ENCODE measurements at places on chromosomes 16 and 17.

- DNase-seq = no peak
Measured at GRCh38 chr17:20097330-20097729, 88.2 kb downstream of the SPECC1 start.

DNA sequence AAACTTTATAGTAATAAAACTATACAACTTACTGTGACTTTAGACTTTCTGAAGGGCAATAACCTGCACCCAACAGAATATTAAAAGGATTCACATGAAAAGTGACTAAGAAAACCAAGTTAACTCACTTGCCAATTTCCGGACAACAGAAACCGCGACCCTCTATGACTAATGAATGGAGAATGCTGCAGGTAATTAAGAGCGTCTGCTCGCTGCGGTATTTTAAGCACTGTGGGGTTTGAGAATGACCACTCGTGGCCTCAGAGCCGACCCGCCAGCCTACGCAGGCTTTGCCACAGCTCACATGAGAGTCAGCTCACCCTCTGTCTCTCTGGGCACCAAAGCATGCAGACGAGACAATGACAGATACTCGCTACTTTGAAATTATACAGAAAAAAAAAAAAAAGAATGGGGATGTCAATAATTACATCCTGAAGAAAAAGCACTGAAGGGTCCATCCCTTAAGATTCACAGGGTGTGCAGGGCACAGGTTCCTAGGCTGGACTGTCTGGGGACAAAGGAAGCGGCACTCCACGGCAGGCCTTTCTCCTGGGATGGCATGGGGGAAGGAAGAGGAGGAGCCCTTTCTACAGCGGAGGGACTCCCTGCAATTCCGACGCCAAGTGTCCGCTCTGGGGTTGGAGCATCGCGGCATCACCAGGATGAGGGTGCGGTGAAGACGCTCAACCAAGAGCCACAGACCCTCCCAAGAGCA, 35.0 kb downstream of the ZCCHC14 start:
- no peak for DNase-seq

DNA sequence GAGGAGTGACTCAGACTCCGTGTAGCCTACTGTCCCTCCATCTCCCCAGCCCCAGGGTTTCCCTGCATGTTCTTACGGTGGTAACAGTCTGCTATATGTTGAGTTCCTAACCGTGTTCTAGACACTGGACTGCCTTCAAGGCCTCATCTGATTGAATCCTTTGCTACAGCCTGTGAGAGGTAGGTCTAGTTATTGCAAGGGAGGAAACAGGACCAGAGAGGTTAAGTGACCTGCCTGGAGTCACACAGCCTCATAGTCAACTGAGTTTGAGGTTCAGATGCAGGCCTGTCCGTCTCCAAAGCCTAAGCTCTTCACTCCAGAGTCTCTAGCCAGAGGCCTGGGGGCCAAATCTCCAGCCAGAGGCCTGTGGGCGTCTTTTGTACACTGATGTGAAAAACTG, 98.0 kb downstream of the SDR42E1 start:
- no peak for DNase-seq

DNA sequence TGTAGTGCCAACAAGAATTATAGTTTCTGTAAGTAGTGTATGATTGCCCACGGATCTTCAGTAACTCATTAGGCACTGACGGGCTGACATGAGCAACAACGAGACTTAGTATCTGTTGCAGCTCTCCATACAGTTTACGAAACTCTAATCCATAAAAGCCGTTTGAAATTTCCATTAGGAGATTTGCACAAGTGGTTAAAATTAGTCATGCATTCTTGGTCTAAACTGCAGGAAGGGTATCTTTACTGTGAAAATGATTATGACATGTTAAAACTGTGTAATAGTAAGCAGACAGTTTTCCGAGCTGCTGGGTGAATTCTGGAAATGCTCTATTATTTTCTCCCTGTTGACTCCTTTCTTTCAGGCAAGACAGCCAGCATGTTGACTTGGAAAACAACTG, 605.0 kb downstream of the WWOX start:
- DNase-seq = no peak

GRCh38 chr16:50476486-50477255, 71.5 kb upstream of the NKD1 start:
- DNase-seq = no peak

- DNase-seq = no peak
Measured at GRCh38 chr17:38441429-38442061, 13.3 kb downstream of the ARHGAP23 start.

GRCh38 chr16:23082161-23082788, 67.0 kb downstream of the USP31 start:
- no peak for DNase-seq

Data from stimulated activated CD4-positive, alpha-beta T cell treated with anti-CD3 and anti-CD28 coated beads, Interleukin-1b, Interleukin-23, amount 100 ng/mL, for 1 hour (primary cell).